ENCODE measurements at places on chromosomes 6 and 20.

- DNase-seq, result no peak
Observed at GRCh38 chr6:85283436-85283835, 166.4 kb upstream of the NT5E start.

DNA sequence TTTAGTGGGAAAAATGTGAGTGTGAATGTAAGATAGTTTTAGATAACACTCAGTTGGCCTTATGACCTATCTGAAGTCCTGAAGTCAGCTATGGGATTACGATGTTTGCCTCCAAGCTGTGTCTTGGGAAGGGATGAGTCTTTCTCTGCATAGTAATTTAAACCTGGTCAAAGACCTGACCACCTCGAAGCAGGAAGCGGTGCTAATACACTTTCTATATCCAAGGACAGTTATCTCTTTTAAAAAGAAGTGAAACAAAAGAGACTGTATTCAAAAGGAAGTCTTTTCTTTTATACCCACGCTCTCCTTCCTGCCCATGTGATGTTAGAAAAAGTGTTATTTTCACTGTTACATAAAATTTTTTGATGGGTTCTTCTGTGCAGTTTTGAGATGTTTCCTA is 94.9 kb downstream of the JARID2 start:
- peak; percentile 68 for DNase-seq

GRCh38 chr6:33962246-33963027 is 158.6 kb upstream of the MLN start:
- DNase-seq, result no peak

DNA sequence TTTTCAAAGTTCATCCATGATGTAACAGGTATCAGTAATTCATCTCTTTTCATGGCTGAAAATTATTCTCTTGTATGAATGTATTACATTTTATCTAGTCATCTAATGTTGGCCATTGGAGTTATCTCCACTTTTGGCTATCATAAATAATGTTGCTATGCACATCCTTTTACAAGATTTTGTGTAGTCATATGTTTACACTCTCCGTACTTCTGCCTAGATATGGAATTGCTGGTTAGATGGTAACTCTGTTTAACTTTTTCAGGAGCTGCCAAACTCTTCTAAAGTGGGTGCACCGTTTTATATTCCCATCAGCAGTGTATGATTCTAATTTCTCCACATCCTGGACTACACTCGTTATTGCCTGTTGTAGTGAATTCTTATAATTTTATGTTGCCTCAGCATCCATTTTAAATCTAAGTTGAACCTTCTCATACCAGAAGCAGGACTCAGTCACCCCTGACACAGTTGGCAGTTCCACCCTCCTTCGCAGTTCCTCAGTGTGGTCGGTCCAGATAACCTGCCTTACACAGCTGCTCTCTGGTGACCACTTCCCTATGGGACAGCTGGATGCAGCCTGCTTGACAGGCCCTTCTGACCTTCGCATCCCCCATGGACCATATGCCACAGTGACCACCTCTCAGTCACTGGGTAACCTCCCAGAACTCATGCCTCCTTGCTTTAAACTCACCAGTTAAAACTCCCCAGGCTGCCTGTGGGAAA is 33.9 kb downstream of the KIZ start:
- no peak for DNase-seq

DNA sequence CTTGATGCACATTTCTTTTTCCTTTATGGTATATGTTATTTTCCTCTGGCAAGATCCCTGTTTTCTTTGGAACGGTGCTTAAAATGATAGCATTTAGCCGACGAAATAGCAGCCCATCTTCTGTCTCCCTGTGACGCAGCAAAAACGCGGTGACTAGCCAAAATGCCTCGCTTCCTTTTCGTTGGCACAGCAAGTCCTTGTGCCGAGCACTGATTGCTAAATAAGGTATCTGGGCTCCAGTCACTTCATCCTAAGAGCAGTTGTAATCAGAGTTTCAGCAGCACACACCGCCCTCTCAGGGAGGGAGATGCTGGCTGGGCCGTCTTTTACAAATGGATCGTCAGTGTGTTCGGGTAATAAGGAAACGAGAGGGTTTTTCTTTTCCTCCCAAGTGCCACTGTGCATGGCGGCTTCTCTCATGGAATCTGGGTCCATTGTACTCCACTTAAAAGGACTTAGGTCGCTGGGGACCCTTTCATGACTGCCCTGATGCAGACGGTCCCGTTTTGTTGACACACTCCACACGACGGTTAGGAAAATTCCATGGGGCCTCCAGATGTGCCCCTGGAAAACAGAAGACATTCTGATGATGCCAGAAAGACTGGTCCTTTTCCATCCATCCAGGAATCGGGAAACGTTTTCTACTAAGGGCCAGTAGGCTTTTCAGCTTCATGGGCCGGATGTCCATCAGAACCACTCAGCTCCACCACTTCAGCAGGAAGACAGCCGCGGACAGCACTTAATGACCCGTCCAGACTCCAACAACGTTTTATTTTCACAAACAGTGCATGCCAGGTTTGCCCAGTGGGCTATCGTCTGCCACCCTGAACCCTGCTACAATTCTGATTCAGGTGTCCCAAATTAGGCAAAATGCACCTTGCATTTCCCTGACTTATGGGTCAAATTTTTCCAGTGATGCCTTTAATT is 185.5 kb downstream of the CDH4 start:
- DNase-seq, result no peak

DNA sequence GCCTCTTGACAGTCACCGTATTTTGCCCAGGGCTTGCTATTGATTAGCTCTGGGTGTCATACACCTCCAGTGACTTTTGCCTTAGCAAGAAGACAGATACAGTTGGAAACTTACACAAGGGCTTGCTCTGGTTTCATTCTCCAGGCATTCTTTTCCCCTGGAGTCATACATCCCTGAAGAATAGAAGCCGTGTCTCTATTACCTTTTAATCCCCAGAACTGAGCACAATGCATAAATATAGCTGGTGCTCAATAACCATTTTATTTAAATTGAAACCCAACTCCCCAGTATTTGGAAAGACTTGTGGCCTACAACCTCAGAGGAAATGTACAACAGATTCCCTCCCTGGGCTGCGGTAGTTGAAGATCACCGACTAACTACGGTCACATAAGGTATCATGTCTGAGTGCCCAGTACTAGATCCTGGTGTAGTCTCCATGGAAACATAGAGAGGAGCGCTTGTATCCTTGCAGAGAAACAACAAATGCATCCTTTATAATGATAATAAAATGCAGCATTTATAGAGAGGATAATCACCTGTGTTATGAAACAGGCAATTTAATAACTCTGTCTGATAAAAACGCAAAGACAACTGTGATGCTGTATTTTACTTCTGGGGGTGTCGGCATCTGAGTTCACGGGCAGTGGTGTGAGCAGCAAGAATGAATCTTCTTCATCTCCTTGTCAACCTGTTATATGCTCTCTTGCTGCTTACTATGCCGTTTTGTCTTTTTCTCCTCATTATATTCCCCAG is 401.2 kb upstream of the AGPAT4 start:
- no peak for DNase-seq

DNA sequence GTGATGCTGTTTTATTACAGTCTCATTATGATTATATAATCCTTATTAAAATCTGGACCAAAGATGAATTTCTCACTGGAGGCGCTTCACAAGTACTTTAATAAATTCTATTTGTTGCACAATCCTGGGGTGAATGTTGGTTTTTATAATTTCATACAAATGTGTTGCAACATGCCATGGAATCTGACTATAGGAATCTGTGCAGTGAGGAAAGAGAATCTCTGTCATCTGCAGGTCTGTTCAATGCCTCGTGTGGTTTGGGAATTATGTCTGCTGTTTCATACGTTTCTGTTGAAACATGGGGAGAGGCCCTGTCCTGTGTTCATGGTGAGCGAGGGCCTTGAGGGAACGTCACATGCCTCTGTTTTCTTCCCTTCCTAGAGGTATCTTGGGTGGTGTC is 277.3 kb downstream of the CDH4 start:
- no peak for DNase-seq

DNA sequence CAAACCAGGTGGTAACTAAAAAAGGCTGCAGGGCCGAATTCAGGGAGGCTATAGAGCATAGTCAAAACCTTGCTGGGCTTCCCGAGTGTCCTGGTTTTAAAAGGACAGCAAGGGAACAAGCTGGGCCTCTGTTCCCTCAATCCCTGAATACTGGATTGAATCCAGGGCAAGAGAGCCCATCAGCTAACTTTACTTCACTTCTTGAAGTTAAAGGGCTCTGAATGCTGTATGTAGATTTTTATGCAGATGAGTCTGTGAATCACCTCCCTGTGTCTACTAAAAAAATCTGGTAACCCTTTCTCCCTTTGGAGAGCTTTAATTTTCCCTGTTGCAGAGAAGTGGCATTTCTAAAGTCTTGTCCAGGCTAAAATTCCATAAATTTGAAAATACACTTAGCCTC is 29.5 kb downstream of the LYRM4 start:
- DNase-seq, result peak; percentile 38

DNA sequence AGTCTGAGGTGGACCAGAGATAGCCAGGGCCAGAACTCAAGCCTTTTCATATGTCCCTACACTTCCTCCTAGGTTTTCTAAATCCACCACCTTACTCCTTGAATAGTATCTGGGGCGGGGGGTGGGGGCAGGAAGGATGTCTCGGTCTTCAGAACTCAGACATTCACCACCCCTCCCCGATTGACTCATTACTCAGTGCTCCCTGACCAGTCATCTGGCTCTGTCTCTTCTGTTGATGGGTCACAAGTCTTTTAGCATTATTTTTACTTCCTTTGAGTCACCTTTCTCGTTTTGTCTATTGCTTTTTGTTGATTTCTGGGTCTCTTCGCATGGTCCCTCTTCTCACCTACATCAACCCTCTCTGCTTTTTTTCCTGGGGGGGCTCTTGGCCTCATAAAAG is 23.3 kb downstream of the NOX3 start:
- no peak for DNase-seq

DNA sequence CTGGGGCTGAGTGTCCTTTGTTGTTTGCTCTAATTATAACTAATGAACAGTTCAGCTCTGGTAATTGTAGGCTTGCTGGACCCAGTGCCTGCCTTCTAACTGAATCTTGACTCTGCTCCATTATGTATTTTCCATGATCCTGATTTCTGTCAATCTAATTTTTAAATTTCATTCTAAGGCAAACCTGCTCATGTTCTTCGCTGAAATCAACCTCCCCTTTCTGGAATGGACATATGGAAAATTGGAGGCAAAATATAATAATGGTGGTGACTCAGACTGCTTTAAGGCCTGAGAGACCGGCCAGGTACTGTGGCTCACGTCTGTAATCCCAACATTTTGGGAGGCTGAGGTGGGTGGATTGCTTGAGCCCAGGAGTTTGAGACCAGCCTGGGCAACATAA is 182.7 kb upstream of the AKAP12 start:
- no peak for DNase-seq

GRCh38 chr6:30047220-30047619 is 13.8 kb upstream of the POLR1H start:
- DNase-seq, result no peak

GRCh38 chr6:156281266-156281665 is 495.9 kb upstream of the ARID1B start:
- no peak for DNase-seq

GRCh38 chr6:169942173-169942572 is 190.8 kb downstream of the ERMARD start:
- no peak for DNase-seq

DNA sequence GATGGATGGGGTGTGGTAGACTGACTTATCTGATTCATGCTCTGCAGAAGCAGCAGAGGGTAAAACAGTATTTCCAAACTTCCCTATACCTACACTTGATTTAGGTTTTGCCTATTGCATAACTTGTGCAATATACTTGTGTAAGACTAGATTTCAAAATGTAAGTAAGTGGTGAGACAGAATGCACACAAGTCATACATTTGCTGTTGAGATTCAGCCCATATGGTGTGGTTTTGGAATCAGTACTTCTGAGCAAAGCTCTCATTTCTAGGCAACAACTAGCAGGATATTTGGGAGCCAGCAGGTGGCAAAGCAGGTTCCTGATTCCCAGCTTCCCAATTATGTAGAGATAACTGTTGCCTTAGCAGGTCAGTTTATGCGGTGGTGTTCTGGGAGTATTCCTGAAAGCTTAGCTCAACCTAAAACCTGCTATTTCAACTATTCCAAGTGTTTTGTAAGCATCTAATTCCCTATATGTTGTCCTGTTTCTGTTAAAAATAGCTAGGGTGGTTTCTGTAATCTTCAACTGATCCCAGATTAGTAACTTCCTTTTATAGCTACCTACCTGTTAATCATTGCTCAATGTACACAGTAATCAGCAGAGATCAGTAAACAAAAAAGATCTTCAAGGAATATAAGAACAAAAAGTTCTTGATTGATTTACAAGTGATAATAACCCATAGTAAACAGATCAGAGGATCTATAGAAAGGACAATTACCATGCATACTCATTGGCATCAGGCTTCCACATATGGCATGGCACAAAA is 8.5 kb upstream of the FABP7 start:
- no peak for DNase-seq

DNA sequence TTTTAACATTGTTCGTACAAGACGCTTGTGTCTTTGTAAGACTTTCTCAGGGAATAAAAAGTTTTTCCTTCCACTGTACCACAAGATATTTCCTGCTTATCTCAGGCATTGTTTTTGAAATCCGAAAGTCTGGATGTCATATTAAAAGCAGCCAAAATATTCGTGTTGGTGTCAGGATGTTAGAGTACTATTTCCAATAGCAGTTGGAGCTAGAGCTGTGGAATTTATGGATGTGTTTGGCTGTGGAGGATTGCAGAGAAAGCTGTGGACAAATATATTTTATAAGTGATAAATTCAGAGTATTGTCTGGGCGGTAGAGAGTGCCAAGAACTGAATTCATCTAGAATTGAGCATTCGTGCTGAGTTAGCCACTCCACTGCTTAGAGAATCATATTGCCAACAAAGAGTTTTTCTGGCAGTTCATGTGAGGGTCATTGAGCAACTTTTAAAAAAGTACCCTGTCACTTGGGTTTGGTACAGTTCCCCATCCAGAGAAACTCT is 57.7 kb downstream of the ZDHHC14 start:
- no peak for DNase-seq

DNA sequence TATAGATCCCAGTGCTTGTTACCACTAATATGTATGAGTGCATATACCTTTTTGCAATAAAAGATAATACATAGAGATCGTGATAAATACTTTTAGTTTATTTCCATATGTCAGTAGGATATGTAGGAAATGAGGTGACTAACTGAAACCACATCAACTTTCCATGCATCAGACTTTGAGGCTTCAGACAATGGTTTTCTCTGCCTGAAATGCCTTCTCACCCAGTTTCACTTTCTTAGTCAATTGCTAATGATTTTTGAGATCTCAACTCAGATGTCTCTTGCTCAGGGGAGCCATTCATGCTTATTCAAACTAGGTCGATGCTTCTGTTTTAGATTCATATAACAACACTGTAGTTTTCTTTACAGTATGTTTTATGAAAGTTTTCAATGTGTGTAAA is 626.6 kb upstream of the ADGRB3 start:
- DNase-seq, result no peak

DNA sequence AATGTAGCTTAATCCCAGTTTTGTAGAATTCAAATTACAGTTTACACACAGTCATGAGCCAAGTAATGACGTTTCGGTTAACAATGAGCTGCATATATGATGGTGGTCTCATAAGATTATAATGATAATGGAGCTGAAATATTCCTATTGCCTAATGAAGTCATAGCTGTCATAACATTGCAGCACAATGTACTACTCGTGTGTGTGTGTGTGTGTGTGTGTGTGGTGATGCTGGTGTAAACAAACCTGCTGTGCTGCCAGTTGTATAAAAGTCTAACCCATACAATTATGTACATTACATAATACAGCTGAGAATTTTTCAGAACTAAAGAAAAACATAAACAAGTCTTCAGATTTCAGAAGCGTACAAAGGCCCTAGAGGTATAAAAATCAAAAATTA is 66.7 kb upstream of the ARID1B start:
- DNase-seq, result no peak
